ENCODE measurements at places on chromosomes 4 and X. TPM values are rescaled to one million over a fixed set of nuclear protein-coding genes. Genes with fewer than 3 reads are reported as not detected.

GRCh38 chr4:158588285-158588684 is 66.6 kb downstream of the RXFP1 start:
- no peak for DNase-seq

GRCh38 chrX:97320305-97320704 is 436.6 kb downstream of the RPA4 start:
- no peak for DNase-seq

- DNase-seq, result no peak
Observed at GRCh38 chrX:101009090-101009489, 39.6 kb downstream of the ARL13A start.

- DNase-seq, result no peak
Observed at GRCh38 chr4:122749704-122750454, 17.4 kb downstream of the BBS12 start.

GRCh38 chrX:53086464-53086863 is 4.3 kb downstream of the TSPYL2 start:
- DNase-seq, result no peak

DNA sequence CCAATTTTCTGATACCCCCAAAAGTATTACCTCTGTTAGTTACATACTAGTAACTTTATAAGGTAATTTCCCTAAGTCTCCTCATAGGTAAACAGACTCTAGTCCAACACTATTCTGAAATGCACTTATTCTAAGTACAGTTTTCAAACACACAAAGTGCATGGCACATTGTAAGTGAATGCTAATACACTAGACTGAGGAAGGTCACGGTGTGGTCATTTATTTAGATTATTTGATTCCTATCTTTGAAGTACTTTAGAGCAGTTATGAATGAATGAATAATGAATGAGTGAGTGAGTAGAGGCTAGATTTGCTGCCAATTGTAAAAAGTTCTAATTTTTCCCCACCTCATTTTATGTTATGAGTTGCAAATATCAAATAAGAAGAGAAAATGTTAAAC is 132.8 kb upstream of the UGT8 start:
- no peak for DNase-seq

DNA sequence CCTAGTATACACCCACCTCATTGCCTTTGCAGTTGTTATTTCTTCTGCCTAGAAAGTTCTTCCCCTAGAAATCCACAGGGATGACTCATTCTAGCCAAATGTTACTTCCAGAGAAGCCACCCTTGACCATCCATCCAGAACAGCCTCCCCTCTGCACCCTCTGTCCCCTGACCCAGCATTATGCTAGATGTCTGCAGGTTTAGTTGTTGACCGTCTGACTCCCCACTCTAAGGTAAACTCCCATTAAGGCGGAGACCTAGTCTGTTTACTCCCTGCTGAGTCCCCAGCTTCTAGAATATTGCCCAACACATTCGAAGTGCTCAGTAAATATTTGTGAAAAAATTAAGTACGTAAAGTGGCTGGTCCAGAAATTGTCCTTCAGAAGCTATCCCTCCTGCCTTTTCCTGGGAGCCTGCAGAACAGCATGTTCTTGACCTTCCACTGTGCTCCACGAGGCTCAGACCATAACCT is 11.0 kb downstream of the SRD5A3 start:
- DNase-seq, result no peak

DNA sequence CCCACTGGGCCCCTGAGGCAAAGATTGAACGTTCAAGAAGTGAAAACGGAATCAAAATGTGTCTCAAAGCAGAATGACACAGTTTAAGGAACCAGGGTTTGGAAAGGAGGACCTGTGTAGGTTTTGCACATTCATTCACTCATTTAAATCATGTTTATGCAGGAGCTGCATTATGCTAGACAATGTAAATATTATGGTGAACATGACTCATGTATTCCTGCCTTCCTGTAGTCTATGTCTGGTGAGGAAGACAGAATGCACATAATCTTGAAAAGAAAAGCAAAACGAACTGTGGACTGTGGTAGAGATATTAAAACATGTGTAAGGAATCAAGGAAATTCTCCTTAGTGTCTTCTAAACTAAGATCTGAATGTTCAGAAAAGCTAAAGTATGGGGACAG is 311.8 kb upstream of the SMIM31 start:
- DNase-seq, result no peak

GRCh38 chr4:114599231-114599902 is 760 bp downstream of the UGT8 start:
- DNase-seq, result no peak

DNA sequence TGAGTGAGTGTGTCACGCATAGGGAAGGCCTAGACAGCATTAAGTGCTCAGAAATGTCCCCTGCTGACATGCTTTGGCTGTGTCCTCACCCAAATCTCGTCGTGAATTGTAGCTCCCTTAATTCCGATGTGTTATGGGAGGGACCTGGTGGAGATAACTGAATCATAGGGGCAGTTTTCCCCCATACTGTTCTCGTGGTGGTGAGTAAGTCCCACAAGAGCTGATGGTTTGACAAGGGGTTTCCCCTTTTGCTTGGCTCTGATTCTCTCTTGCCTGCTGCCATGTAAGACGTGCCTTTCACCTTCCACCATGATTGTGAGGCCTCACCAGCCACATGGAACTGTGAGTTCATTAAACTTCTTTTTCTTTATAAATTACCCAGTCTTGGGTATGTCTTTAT is 78.0 kb downstream of the NSUN7 start:
- DNase-seq, result no peak

DNA sequence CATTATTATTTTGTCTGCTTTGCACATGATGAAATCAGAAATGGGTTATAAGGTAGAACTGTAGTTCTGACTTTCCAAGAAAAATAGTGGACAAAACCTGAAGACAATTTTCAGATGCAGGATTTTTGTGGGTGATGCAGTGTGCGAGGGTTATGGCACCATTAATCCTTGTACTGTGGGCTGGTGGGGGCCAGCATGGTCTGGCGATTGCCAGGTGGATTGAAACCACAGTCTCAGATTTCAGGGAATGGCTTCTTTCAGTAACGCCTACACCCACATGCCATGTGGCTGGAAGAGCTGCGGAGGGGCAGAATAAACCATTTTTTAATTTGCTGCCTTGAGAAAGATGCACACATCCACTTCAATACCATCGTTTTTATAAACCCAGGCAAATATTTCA is 150.5 kb downstream of the ARSF start:
- DNase-seq, result no peak

DNA sequence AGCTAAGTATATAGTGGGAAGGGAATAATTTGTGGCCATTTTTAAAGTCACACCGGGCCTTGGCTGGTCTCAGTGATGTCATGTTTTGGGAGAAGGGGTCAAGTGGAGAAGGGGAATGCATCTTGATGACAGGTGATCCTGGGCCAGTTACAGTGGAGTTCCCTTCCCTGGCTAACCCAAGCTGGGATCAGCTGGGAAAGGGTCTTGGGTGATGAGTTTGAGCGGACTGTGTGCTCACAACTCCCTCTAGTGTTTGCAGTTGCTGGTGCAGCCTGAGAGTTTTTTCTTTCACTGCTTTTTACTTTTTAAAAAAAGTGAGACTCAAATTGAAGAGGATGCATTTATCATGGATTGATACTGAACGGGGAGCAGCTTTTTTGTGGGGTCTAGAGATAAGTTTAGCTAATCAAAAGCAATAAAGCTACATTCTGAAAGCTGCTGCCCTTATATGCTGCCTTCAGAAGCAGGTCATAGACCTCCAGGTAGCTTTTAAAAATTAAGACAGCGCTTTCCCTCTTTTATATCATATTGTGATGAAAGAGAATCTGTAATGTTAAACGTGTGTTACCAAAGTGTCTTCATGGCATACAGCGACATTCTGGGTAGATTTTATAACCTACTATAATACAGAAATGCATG is 164.7 kb downstream of the DCLK2 start:
- DNase-seq, result no peak

DNA sequence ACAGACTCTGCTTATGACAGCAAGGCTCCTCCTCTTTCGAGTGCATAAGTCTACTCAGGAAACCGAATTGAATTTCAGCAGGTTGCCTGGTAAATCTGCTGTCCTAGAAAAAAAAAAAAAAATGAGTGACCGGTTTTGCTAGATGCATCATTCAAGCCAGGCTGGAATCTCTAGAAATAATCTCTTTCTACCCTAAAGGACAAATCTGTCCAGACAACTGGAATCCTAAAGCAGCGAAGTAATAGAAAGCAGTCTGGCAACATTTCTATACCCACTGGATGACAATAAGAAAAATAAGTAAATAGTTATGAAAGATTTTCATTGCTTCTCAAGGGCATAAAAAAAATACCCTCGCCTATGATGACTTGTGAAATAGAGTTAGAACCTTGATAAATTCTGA is 703.5 kb downstream of the RPA4 start:
- DNase-seq, result no peak

- DNase-seq, result no peak
Observed at GRCh38 chr4:106978046-106978774, 57.9 kb downstream of the DKK2 start.

DNA sequence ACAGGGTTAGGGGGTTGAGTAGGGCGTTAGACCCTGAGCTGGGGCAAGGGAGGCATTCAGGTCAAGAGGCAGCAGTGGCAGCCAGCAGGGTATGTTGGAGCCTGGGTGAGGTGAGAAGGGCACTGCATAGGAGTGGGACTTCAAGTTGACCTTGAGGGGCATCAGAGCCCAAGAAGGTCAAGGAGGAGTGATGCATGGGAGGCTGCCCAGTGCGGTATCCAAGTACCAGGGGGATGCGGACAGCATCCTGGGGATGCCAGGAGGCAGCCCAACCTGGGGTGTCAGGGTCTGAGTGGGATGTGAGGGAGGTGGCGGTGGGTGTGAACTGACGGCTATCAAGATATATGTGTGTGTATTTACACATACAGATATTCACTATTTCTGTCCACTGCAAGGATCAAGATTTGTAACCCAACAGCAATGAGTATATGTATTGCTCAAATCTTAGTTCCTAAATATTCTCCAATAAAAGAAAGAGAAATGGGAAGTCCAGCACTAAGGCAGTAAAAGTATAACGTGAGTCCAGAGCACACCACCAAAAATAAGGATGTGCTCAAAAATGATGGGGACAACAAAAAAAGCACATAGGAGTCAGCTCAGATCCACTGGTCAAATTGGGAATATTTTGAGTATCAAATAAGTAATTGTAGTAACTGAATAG is 9.8 kb upstream of the DCLK2 start:
- no peak for DNase-seq

DNA sequence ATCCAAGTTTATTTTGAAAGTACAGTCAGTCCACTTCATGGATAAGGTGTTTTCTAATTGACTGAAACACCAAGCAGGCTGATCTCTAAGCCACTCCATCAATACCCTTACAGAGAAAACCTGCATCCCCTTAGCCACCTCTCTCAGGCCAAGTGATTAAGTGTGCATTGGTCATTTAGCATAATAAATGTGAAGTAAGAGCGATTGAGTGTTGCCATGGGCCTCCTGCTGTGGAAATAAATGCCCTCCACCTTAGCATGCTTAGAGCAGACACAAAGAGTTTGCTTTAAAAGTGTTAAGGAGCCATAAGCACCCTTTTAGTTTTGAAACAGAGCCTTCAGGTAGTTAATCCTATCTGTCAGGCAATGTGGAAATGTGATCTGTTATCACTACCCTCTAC is 386.5 kb downstream of the GPAT3 start:
- no peak for DNase-seq

NPY2R gene
- total RNA-seq, result not detected

GPR82 gene
- total RNA-seq, result not detected

HS3ST1 gene
- total RNA-seq, result 5.3 TPM

CT55 gene
- not detected for total RNA-seq

ZAR1 gene
- not detected for total RNA-seq
